SK-N-SH (cell line): ENCODE measurements at places on chromosomes 12 and 14.

- DNase-seq, result no peak
Measured at GRCh38 chr12:6181583-6182278, 18.5 kb upstream of the CD9 start.

- DNase-seq, result no peak
Measured at GRCh38 chr12:114604606-114605005, 79.4 kb downstream of the TBX3 start.

- no peak for DNase-seq
Measured at GRCh38 chr14:51535443-51536044, 116.2 kb upstream of the FRMD6 start.

DNA sequence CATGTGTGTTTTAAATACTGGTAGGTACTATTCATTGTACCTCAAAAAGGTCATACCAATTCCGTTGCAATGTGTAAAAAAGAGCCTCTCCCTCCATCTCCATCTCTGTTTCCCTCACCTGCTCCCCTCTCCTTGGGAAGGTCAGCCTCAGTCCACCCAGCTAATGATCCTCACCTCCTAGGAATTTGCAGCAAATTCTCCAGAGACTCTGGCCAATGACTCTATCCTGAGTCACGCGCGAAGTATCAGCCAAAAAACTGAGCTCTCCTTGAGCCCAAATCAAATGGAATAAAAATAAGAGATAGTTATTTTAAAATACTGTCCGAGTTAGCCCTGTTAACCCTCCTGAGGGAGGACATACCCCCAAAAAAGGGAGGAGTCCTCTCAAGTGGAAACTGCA, 148.4 kb downstream of the DPF3 start:
- no peak for DNase-seq
